Hypothalamus (tissue), 51 donors: ENCODE measurements at places on chromosomes 1 and 21.

GRCh38 chr1:90204780-90205179 lies 209.9 kb downstream of the ZNF326 start:
- DNase-seq = no peak

- no peak for DNase-seq
Measured at GRCh38 chr1:15472587-15472986, 3.3 kb upstream of the CELA2B start.

DNA sequence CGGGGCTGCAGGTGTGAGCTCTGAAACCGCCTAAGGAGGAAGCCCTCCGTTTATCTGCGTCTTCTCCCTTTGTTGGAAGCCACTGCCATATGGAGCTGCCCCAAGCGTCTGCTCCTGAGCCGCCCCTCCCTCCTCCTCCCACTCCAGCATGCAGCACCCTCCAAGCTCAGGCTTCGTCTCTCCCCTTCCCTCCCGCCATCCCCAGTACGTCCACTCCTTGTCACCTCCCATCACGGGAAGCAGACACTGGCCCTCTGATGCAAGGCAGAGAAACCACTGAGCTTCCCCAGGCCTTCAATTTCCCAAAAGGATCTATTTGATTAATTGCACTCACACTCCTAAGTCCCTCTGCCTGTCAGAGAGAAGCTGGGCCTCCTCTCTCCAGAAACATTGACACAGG lies 52.5 kb downstream of the NFASC start:
- DNase-seq = no peak

DNA sequence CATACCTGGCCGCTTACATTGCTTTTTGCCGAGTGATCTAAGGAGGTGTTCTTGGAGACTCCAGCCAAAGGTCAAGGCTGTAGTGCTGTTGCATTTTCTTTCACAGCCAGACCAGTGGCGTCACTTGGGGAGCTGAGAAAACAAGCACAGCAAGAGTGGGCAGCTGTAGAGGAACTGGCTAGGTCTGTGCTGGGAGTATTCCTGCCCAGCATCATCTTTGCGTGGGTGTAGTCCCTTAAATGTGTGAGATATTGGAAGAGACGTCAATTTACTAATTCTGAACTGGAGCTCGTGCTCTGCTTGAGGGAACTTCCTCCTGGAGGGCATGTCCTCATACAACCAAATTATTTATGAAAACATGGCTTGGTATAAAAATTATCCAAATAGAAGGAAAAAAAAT lies 10.2 kb downstream of the UBIAD1 start:
- DNase-seq = no peak

DNA sequence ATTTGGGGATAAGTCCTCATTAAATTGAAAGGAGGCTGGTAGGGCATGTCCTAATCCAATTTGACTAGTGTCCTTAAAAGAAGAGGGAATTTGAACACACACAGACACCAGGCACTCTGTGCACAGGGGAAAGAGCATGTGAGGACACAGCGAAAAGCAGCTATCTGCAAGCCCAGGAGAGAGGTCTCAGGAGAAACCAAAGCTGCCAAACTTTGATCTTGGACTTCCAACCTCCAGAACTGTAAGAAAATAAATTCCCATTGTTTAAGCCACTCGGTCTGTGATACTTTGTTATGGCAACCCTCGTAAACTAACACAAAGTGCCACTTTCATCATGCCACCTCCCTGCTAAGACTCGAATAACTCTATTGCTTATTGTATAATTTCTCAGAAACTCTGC lies 13.8 kb downstream of the PLA2G4A start:
- no peak for DNase-seq

- no peak for DNase-seq
Measured at GRCh38 chr1:8740034-8740449, 77.4 kb downstream of the RERE start.

DNA sequence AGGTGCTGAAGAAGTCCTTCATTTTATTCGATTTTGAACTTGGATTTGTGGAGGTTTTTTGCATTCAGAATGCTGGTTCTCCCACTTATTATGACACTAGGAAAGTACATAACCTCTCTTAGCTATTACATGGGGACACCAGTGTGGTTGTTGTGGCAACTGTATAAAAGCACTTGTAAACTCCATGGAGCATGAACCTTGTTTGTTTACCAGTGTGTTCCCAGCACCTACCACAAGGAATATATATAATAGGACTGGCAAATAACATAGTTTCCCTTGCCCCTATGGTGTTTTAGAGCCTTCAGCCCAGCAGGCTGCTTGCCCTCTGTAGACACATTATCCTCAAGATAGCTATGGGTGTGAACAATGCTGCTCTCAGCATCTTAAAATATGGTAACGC lies 43.1 kb downstream of the RASSF5 start:
- no peak for DNase-seq

DNA sequence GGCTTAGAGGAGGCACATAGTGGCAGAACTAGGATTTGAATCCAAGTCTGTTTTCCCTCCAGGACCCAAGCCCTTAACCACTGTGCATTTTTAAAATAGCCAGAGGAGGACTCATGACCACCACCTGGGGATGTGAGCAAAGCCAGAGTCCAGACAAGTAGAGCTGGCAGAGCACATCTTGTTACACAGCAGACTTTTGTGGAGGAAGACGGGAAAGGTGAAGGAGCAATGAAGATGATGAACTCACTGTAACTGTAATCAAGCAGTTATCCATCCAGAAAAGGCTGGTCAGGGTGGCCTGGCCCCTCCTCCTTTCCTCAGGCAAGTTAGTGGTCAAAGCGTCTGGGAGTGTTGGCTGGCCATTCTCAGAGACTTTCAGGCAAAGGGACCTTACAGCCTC lies 50.9 kb downstream of the SLC44A3 start:
- DNase-seq = no peak

- DNase-seq = peak; percentile 15
Measured at GRCh38 chr1:24289937-24290595, 29.1 kb upstream of the GRHL3 start.

DNA sequence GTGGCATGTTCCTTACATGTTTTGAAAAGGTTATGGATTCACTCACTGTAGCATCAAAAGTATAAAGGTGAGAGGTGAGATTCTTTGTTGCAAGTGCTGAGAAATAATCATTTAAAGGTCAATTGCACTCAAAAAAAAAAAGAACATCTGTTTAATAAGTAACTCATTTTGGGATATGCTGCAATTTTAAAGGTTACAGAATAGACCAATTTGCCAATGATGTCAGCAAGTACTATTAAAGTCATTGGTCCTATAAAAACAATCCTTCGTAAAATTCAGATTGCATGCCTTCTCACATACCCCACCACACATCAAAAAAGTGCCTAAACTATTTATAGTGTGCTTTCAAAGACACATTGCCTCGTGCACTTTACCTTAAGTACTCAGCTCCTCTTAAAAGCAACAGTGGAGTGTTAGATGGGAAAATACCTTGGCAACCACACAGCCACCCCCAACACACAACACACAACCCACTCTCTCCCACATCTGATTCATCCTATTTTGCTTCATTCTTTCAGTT lies 218.2 kb upstream of the ADGRL2 start:
- no peak for DNase-seq

DNA sequence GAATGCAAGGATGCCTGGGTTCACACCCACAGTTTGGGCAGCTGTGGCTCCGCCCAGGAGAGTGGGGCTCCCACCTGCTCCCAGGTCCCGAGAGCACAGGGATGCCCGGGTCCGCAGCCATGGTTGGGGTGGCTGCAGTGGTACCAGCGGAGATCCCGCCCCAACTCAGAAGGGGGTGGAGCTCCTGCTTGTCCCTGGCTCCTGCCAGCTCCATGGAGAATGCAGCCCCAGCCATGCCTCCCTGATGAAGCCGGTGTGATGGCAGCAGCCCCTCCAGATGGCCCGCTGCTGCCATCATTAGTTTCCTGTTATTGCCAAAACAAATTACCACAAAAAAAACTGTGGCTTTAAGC lies 113.1 kb upstream of the RUNX3 start:
- no peak for DNase-seq

GRCh38 chr1:32889731-32890278 lies 3.5 kb downstream of the HPCA start:
- DNase-seq = no peak

- DNase-seq = no peak
Measured at GRCh38 chr21:34020005-34020847, 53.2 kb upstream of the MRPS6 start.

DNA sequence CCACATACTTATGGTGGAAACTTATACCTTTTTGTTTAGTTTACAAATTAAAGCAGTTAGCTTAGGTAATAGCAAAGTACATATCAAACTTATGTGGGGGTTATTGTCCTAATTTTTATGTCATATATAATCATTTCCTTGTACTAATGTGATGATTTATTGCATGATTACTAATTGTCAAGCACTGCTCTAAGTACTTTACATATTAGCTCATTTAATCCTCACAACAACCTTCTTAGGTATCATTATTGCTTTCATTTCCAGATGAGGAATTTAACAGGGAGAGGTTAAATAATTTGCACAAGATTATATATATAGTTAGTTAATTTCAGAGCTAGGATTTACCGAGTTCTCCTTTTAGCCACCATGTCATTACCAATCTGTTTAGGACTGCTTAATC lies 11.9 kb upstream of the SSX2IP start:
- DNase-seq = no peak

GRCh38 chr21:33682992-33683627 lies 40.8 kb downstream of the ITSN1 start:
- DNase-seq = no peak

- DNase-seq = no peak
Measured at GRCh38 chr1:112594208-112594876, 24.6 kb downstream of the ST7L start.

DNA sequence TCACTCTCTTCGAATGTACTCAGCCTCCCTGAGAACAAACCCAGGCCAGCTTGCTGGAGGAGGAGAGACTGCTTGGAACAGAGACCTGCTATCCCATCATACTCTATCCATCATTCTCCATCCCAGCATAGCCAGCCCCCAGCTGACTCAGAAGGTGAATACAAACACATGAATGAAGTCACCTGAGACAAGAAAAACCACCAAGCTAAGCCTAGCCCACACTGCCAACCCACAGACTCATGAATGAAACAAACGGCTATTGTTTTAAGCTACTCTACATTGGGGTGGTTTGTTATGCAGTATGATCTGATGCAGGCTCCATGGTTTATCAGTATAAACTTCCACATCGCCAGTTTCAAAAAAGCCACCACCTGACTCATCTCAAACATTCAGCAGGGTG lies 395.6 kb downstream of the SETD4 start:
- no peak for DNase-seq

DNA sequence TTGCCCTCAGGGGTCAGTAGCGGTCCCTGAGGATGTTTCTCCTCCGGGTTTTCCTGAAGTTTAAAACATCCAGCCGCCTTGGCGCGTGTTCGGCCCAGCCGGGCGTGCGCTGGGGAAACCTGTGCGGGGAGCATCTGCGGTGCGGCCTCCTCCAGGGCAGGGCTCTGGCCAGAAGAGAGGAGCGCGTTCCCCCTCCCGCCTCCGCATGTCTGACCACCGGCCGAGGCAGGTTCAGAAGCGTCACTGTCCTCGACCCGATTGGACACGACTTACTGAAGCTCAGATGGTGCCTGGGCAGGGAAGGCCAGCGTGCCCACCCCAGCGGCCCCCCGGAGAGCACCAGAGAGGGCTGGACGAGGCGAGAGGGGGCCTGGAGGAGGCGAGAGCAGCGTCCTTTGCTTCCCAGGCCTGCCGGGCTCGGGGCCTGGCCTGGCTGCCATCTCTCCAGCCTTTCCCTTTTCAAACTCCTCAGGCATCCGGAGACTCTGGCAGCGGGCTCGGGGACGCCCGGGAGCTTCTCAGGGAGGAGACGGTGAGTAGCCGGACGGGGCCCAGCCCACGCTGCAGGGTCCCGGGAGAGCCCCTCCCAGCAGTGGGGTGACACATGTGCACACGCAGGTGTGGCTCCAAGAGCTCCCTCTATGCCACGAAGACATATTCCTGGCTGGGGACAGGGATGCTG lies 67.1 kb downstream of the SLC19A1 start:
- no peak for DNase-seq

GRCh38 chr1:31498376-31499040 lies 77.8 kb upstream of the TINAGL1 start:
- no peak for DNase-seq

DNA sequence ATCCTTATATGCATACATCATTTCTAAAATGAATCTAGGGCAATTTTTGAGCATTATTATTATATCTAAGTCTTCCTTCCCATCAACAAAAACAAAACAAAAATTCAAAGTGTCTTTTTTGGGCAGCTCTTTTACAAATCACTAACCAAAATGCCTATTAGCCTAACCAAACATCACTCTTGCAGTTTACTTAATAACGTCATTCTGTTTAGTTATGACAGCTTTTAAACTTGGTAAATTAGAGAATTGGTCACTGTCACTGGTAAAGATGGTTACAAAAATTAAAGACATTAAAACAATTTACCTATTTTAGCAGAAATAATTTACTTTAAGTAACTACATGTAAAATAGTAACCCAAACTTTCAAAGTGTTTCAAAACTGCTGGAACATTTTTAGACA lies 2.8 kb downstream of the ARHGAP29 start:
- DNase-seq = no peak

DNA sequence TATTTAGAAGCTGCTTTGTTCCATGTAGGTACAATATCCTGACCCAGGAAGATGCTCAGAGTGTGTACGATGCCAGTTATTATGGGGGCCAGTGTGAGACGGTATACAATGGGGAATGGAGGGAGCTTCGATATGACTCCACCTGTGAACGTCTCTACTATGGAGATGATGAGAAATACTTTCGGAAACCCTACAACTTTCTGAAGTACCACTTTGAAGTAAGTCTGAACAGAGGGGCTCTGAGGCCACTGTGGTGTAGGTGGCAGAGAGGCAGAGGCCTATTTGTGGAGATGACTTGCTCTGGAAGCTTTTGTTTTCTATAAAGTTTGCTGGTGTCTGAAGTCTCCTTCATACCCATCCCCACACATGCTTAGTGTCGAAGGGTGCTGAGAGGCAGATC lies 26.8 kb downstream of the C8A start:
- no peak for DNase-seq

DNA sequence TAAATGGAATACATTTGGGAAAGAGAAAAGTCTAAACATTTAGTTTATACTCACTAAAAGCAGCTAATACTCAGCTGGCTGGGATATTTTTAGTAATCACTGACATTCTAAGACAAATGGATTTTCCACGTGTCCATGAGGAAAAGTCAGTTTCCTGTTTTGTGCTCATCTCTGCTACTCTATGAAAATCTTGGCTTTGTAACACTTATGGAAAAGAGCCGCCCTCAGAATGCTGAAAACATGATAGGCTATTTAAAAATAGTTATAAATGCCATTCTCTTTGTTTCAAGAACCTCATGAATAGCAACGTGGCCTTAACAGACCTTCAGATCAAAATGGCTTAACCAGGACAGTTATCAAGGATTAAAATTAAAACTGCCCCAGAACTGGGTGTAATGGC lies 29.9 kb downstream of the MRAP start:
- no peak for DNase-seq

- no peak for DNase-seq
Measured at GRCh38 chr21:31573217-31573616, 86.3 kb upstream of the SOD1 start.

DNA sequence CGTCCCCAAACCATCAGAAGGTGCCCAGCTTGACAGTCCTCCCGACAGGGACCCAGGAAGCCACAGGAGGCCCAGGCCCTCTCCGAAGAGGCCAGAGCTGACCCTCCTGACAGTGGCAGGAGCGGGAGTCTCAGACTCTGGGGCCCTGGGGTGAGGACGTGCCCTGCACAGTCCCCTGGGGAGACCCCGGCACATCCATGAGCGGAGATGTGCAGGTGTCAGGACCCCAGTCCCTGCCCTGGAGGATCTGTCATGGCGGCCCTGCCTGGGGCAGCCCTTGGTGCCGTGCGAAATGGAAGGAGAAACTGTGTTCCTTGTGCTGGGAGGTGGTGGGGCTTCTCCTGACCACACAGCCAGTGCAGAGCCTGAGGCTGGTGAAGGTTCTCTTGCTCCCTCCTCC lies 55.8 kb downstream of the OBSCN start:
- DNase-seq = no peak

- DNase-seq = no peak
Measured at GRCh38 chr1:219883400-219884332, 44.7 kb downstream of the SLC30A10 start.
